ENCODE measurements at places on chromosomes 1 and 21. TPM values are rescaled to one million over a fixed set of nuclear protein-coding genes. Genes with fewer than 3 reads are reported as not detected.

ABCD3 gene
- total RNA-seq, result 44.9 TPM

TENT5C gene
- 0.16 TPM for total RNA-seq

YY1AP1 gene
- 63.6 TPM for total RNA-seq

SLAMF6 gene
- not detected for total RNA-seq

GUCA2B gene
- total RNA-seq, result not detected

MCOLN3 gene
- not detected for total RNA-seq

TMCC2 gene
- total RNA-seq, result 4.3 TPM

ATAD3A gene
- 28.0 TPM for total RNA-seq

POMGNT1 gene
- 22.0 TPM for total RNA-seq

MROH9 gene
- not detected for total RNA-seq

HSD11B1 gene
- not detected for total RNA-seq

WNT4 gene
- total RNA-seq, result 0.32 TPM
